ENCODE measurements at places on chromosomes 2 and 18. TPM values are rescaled to one million over a fixed set of nuclear protein-coding genes. Genes with fewer than 3 reads are reported as not detected.
A peak's percentile ranks its signal among the peaks of the same experiment; 100 is the strongest.

The PSTPIP2 gene
- 6.8 TPM for total RNA-seq

GRCh38 chr2:36633470-36634092 is 35.6 kb upstream of the FEZ2 start:
- no peaks in the 10 kb centered on the region for H3K27me3 ChIP-seq
- H3K4me3 ChIP-seq = no peak overlapping the region
- H3K27ac ChIP-seq = peak overlapping the region; percentile 67
- peak; percentile 62 for DNase-seq
- H3K36me3 ChIP-seq = no peaks in the 10 kb centered on the region

The CBLN2 gene
- not detected for total RNA-seq

GRCh38 chr2:33436083-33436482 is 40.4 kb upstream of the RASGRP3 start:
- H3K27ac ChIP-seq = peak overlapping the region; percentile 83
- no peaks in the 10 kb centered on the region for H3K27me3 ChIP-seq
- H3K4me1 ChIP-seq = peaks cover 45% of the 10 kb centered on the region
- H3K36me3 ChIP-seq = no peaks in the 10 kb centered on the region
- no peak for DNase-seq

The TXNDC2 gene
- not detected for total RNA-seq

The SERPINB12 gene
- total RNA-seq = not detected

GRCh38 chr2:56191617-56192016 is 7.8 kb downstream of the CCDC85A start:
- no peaks in the 10 kb centered on the region for H3K36me3 ChIP-seq
- H3K4me1 ChIP-seq = no peaks in the 10 kb centered on the region

DNA sequence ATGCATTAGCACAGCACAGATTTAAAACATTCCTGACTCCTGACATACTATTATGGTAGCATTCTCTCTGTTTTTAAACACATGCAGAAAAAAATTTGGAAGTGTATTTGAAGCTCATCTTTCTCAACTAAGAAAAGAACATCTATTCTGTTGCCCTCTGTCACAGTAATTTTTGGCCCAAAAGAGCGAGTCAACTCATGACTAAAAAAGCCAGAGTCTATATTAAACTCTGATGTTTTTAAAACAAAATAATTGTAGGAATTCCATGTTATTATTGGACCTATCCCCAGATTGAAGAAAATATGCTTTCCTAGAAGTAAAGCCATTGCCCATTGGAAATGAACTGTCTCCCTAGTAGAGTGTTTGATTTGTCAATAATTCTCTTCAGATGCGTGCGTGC is 96.7 kb downstream of the CRIM1 start:
- H3K36me3 ChIP-seq = peaks cover 63% of the 10 kb centered on the region
- no peaks in the 10 kb centered on the region for H3K27me3 ChIP-seq
- peak overlapping the region; percentile 84 for H3K27ac ChIP-seq
- no peak overlapping the region for H3K4me3 ChIP-seq

Data from SJSA1 (cell line).